ENCODE measurements at places on chromosomes 6 and 20. TPM values are rescaled to one million over a fixed set of nuclear protein-coding genes. Genes with fewer than 3 reads are reported as not detected.

RIPOR2 gene
- total RNA-seq, result 2.3 TPM

ENPP5 gene
- total RNA-seq, result 2.5 TPM

BPIFB1 gene
- total RNA-seq, result not detected

HLA-DQA1 gene
- 0.40 TPM for total RNA-seq

GHRH gene
- not detected for total RNA-seq

RIPK1 gene
- 14.7 TPM for total RNA-seq

MYCT1 gene
- total RNA-seq, result 0.06 TPM

FAM209B gene
- not detected for total RNA-seq

CLIC5 gene
- total RNA-seq, result not detected

MEI4 gene
- 0.11 TPM for total RNA-seq

PBX2 gene
- 45.4 TPM for total RNA-seq

MAP3K7 gene
- total RNA-seq, result 16.8 TPM

OOEP gene
- total RNA-seq, result not detected

DTNBP1 gene
- total RNA-seq, result 18.9 TPM

CST5 gene
- not detected for total RNA-seq

MEP1A gene
- total RNA-seq, result not detected

CST2 gene
- total RNA-seq, result not detected

TAPBP gene
- 63.6 TPM for total RNA-seq

ZNF391 gene
- total RNA-seq, result 0.74 TPM

FIG4 gene
- total RNA-seq, result 12.0 TPM

SLC2A10 gene
- 3.8 TPM for total RNA-seq

AIF1 gene
- not detected for total RNA-seq

MYBL2 gene
- 48.8 TPM for total RNA-seq

GPANK1 gene
- total RNA-seq, result 32.9 TPM

GJA10 gene
- total RNA-seq, result not detected

WASF1 gene
- 9.7 TPM for total RNA-seq

GNAS gene
- total RNA-seq, result 286 TPM

RBM38 gene
- total RNA-seq, result 14.6 TPM

ABHD16B gene
- not detected for total RNA-seq

PTCRA gene
- not detected for total RNA-seq

C6orf118 gene
- total RNA-seq, result not detected

IRAK1BP1 gene
- total RNA-seq, result 4.0 TPM

TRAPPC3L gene
- total RNA-seq, result not detected

PBOV1 gene
- total RNA-seq, result not detected

PI3 gene
- not detected for total RNA-seq

GCNT2 gene
- total RNA-seq, result 4.7 TPM

CD109 gene
- 34.0 TPM for total RNA-seq

MDFI gene
- 53.7 TPM for total RNA-seq

TRIM15 gene
- total RNA-seq, result 0.86 TPM

Measured in Daoy (cell line).